ENCODE measurements at places on chromosomes 7 and 10.

- no peak for DNase-seq
Observed at GRCh38 chr10:70546584-70546983, 56.0 kb downstream of the PRF1 start.

DNA sequence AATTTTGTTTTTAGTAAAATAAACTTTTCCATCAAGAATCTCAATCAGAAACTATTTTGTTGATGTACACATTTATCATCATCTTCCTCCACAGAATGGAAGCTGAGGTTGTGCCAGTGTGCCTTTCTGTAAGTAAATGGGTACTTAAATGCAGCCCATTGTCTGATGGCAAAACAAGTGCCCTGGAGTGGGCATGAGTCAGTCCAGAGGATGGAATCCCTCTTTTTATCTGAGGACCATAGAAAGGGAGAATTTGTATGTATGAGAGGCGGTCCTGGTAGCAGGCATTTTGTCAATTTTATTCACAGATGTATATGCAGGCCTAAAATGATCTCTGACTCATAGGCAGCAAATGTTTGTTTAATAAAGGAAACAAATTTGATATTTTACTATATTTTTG, 102.1 kb upstream of the MAGI2 start:
- DNase-seq: no peak

- DNase-seq: no peak
Observed at GRCh38 chr7:116801092-116801710, 61.2 kb upstream of the CAPZA2 start.

DNA sequence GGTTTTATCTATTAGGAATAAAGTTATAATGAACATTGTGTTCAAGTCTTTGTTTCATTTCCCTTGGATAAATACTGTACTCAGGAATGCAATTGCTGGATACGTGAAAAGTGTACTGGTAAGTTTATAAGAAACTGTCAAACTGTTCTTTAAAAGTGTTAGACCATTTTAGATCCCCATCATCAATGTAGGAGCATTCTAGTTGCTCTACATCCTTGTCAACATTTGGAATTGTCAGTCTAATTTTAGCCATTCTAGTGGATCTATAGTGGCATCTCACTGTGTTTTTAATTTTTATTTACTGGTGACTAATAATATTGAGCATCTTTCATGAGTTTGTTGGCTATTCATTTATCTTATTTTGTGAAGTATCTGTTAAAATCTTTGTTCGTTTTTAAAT, 354.0 kb upstream of the NRP1 start:
- no peak for DNase-seq

DNA sequence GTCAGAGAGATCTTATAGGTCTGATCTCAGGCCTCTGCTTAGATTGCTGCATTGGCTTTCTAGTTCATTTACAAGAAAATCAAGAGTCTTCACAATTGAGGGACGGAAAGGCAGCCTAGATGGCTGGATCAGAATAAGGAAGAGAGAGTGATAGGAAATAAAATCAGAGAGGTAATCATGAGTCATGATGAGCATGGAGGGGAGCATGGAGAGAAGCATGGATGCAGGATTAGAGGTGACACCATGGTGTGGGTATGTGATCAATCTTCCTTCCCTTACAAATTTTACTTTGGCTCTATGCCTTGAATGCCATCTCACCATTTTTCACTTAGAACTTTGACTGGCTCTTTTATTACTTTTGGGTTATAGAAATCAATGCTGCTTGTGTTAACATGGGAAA, 1.4 kb downstream of the BCCIP start:
- no peak for DNase-seq

DNA sequence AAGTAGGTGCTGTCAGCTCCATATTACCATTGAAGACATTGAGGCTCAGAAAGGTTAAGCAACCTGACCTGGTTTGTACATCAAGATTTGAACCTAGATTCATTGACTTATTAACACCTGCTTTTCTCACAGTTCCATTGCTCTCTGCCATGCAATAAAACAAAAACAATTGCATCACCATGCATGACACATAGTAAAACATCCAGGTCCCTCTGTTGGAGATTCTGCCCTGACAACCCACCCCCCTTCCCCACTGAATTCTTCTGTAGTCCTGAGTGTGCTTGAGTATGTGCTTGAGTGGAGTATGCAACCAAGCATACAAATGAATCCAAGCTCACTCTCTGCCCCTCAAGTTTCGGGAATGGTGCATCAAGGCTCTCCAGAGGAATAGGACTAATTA, 6.0 kb upstream of the LMBR1 start:
- DNase-seq: no peak

DNA sequence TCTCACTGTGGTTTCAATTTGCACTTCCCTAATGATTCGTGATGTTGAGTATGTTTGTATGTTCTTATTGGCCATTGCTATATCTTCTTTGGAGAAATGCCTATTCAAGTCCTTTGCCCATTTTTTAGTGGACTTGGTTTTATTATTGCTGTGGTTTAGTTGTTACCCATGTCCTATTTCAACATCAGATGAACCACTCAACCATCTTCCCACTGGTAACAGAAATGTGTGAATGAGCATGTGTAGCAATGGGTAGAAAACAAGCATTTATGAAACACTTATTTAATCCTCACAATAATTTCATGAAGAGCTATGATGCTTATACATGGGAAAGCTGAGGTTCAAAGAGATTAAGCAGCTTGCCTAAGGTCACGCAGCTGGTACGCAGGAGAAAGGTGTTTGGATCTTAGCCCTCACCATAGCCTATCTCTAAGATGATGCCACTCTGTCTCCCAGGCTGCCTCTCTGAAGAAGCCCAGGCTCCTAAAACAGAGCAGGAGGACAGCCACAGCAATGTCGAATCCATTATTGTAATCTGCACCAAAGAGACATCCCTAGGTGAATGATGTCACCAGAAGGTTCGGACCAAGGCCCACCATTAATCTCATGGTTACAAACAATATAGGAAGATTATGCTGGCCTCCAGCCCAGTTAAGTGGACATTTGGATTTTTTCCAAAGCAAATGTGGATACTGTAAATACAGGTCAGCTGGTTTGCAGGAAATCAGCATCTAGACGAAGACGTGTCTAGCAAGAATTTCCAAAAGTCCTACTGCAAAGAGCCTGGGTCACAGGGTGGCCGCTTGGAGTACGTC, 447.6 kb upstream of the ZMIZ1 start:
- no peak for DNase-seq

DNA sequence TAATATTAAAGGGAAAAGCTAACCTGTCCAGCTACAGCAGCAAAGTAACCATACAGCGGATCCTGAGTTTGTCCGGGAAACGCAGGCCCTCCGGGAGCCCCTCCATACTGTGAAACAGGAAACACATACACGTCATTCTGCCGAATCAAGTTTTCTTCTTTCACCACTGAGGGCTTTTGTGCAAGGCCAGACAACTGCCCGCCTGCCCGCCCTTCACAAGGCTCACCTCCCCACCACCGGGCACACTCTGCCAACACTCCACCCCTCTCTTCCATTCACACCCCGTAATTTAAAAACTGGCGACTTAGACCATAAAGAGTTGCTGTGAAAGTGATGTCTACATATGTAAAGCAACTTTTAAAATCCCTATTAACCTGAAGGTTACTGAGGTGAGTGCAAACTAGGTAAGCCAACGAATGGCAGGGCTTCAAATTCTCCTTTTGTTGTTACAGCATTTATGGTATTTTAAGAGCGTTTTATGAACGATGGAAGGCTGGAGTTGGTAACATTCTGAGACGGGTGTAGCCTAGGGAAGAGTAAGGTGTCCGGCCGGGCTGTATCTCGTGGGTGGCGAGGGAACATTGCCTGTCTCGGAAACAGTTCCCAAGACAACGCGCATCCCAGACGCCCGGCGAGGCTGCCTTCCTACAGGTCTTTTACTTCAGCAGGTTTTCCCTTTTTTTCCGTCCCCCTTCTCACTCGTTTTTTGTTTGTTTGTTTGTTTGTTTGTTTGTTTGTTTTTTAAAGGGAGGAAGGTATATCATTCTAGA, 817 bp downstream of the SRI start:
- no peak for DNase-seq

DNA sequence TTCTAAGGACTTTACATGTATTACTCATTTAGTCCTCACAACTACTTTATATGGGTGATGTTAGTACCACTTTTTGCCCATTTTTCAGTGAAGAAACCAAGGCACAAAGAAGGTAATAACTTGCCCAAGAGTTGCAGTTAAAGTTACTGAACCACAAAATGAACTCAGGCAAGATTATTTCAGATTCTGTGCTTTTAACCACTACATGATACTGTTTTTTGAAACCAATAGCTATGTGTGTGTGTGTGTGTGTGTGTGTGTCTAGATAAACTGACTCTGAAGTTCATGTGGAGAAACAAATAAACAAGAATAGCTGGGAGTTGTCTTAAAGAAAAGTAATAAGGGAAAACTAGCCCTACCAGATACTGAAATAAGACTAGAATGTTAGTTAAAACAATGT, 60.8 kb upstream of the OIT3 start:
- no peak for DNase-seq

GRCh38 chr7:15584575-15584974, 22.8 kb upstream of the AGMO start:
- DNase-seq: no peak

DNA sequence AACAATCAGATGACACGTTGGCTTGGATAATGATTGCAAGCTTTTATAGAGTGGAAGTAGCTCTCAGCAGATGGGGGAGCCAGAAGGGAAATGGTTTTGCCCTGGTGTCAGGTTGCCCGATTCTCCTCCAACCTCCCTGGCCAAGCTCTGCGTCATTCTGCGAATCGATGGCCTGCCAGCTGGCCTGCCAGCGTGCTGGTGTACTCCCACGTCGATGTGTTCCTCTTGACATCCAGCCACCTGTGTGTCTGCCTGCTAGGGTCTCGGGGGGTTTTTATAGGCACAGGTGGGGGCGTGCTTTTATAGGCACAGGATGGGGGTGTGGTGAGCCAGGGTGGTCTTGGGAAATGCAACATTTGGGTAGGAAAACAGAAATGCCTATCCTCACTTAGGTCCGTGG, 4.6 kb downstream of the NET1 start:
- no peak for DNase-seq
